ENCODE measurements at places on chromosomes 7 and 10.

DNA sequence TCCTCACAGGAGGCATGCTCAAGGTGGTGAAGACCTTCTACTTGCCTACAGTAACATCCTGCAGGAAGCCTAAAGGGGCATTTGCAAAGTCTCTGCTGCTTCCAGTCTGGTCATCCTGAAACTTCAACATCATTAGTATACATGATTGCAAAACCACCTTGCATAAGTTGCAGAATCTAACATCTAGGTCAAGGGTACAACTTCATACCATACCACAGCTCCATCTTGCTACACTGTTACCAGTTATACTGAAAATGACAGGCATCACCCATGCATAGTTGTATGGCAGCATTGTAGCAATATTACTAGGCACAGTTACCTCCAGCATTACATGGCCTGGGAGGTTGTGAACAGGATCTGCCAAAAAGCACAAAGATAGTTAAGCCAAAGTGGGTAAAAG is 13.7 kb upstream of the MACROH2A2 start:
- DNase-seq: no peak

DNA sequence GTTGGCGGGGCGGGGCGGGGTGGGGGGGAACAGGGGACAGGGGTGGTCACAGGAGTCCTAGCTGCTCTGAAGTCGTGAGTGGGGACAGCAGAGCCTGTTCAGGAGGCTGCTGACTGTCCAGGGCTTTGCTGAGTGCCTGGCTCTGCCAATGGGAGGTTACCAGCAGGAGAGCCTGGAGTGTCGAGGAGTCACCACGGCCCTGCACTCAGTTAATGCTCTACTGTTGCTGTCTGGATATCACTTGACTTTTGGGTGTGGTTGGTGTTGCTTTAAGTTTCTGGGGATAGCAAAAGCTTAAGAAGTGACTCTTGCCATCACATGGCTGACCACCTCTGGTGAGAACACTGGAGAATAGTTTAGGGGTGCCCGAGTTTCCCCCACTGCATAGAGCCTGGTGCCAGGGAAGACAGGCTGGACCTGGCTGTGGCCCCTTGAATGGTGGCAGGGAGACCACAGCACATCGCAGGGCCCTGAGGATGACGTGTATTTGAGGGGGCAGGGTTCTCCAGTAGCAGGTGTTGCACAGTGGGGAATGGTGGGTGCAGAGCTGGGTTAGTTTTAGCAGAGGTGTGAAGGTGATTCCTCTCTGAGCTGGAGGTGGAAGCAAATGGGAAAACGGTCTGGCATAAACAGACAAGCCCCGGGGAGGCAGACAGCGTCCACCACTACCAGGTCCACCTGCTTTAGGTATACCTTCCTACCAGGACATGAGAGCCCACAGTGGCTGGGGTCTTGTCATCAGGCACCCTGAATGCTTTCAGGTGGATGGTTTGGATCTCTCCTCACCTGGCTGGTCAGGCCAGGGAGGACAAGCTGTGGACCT is 54.2 kb upstream of the CAMK2B start:
- no peak for DNase-seq

GRCh38 chr10:110226926-110227641 is 19.7 kb downstream of the MXI1 start:
- peak; percentile 76 for DNase-seq

DNA sequence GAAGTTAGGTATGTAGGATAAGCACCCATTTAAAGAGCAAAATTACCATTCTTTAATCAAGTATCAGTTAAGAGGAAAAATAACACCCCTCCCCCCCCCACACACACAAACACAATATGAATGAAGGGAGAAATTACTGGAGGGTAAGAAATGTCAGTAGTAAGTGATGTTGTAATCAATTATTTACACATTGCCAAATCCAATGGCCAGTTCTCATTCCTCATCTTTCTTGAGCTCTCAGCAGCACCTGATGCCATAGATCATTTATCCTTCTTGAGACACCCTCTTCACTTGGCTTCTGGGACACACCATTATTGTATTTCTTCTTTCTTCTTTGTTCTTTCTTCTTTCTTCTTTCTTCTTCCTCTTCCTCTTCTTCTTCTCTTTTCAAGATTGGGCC is 33.7 kb upstream of the FAM3C start:
- DNase-seq: no peak

DNA sequence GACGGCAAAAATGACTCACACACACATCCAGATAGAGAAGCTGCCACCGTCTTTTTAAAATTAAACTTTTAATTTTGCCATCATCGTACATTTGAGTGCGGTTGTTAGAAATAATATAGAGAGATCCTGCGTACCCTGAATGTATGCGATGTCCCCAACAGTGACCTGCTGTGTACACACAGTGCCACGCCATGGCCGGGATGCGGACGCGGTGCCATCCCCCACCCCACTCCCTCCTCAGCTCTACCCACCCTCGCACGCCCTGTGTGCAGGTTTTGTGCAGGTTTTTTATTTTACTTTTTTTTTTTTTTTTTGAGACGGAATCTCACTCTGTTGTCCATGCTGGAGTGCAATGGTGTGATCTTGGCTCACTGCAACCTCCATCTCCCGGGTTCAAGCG is 58.7 kb upstream of the PDGFA start:
- DNase-seq: no peak

DNA sequence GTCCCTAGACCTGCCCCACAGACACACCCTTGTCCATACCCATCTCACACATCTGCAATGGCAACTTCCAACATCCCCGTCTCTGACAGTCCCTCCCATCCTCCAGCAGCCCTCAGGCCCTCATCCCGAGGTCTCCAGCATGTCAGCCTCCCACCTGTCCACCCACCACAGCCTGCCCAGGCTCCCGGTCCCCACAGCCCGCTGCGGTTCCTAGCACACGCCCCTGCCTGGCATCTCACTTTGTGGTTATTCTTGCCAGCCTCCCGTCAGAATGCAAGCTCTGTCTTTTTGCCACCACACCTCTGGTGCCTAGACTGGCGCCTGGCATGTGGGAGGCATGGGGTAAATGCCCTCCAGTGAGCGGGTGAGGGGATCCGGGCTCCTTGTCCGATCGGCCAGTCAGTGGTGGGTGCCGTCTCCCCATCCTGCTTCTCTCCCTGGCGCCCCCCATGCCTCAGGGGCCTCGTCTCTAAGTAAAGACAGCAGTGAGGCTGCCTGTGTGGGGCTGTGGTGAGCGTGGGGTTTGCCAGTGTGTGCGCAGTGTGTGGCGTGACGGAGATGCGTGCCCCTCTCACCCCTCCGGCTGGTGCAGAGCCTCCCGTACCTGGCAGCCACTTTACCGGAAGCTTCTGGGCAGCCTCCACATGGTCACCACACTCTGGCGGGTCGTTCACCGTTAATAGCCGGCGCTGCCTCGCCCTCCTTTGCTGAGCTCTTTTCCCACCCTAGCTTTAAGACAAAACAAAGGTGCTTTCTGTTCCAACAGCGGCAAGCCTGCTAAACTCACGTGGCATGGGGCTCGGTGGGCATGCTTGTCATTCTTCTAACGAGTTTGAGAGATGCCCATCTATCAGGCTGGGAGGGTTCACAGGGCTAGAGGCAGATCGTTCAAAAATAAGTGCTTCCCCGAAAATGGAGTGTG is 28.5 kb upstream of the TTYH3 start:
- no peak for DNase-seq

DNA sequence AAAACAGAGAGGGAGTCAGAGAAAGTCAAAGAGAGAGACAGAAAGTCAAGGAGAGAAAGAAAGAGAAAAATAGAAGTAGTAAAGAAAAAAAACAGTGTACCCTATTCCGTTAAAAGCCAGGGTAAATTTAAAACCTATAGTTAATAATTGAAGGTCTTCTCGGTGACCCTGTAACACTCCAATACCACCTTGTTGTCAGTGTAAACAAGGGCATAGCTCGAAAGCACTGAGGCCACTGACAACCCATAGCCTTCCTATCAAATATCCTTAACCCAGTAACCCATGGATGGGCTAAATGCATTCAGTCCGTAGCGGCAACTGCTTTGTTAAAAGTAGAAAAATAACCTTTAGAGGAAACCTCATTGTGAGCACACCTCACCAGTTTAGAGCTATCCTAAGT is 100.4 kb downstream of the ZNF467 start:
- DNase-seq: no peak
